Kidney epithelial cell (primary cell): ENCODE measurements at places on chromosomes 12 and 14. TPM values are rescaled to one million over a fixed set of nuclear protein-coding genes. Genes with fewer than 3 reads are reported as not detected.
A peak's percentile ranks its signal among the peaks of the same experiment; 100 is the strongest.

GRCh38 chr12:125245581-125246557, 180.6 kb downstream of the AACS start:
- DNase-seq: no peak

DNA sequence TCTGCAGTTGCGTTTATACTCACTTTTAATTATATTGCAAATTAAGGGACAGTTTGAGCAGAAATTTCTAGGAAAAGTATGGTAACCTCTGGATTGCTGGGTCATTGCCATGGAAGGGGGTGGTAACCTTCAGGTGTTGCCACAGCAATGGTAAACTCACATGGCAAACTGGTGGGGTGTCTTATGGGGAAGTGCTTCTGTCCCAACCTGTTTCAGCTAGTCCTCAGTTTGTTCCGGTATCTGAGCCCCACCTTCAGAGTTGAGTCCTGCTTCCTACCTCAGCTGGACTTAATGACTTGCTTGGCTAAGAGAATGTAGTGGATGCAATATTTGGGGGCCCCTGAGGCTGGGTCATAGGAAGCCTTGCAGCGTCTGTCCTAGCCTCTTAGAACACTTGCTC, 7.3 kb upstream of the CLMN start:
- no peak for DNase-seq

GRCh38 chr14:98501836-98502235, 770.2 kb downstream of the BCL11B start:
- DNase-seq: no peak

- no peak for DNase-seq
These were observed 41.6 kb downstream of the LRRC9 start for GRCh38 chr14:59961518-59962062.

- DNase-seq: no peak
These were observed 110.7 kb downstream of the NCOR2 start for GRCh38 chr12:124456652-124457152.

- DNase-seq: no peak
These were observed 84.9 kb downstream of the BCL11B start for GRCh38 chr14:99186956-99187690.

DNA sequence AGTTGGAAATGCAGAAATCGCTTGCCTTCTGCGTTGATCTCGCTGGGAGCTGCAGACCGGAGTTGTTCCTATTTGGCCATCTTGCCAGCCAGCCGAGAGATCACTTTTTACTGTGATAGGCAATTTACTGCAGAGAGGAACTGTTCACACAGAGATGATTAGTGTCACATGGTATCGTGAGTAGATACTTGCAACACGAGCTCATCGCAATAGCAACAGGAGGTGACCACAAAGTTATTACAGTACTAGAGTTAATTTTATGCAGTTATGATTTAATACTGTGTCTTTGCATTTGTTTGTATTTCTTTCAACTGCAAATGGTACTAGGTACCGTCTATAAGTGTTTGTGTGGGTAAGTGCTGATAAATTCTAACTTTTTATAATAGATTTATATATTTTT, 27.8 kb downstream of the NOPCHAP1 start:
- peak; percentile 19 for DNase-seq

DNA sequence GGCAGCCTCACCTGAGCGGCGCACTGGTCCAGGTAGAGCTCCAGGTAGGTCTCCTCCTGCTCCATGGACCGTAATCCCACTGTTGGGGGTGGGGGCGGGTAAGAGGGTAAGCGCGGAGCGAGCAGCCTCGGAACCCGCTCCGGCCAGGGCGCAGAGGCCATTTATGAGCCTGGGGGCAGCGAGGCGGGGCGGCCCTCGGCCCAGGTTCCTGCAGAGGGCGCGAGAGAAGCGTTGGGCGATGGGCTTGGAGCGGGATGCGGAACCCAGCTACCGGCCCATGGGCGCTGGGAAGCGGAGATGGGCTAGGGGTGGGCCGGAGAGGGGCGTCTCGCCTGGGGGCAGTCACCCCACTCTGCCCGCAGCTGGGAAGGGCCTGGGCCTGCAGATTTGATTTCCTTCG, at the start of gene TBPL2:
Gene TBPL2, minus strand, starts transcription at position 232 of the 400 bp plus-strand sequence. Its CDS starts 167 bp downstream, at position 65.
- DNase-seq: no peak

DNA sequence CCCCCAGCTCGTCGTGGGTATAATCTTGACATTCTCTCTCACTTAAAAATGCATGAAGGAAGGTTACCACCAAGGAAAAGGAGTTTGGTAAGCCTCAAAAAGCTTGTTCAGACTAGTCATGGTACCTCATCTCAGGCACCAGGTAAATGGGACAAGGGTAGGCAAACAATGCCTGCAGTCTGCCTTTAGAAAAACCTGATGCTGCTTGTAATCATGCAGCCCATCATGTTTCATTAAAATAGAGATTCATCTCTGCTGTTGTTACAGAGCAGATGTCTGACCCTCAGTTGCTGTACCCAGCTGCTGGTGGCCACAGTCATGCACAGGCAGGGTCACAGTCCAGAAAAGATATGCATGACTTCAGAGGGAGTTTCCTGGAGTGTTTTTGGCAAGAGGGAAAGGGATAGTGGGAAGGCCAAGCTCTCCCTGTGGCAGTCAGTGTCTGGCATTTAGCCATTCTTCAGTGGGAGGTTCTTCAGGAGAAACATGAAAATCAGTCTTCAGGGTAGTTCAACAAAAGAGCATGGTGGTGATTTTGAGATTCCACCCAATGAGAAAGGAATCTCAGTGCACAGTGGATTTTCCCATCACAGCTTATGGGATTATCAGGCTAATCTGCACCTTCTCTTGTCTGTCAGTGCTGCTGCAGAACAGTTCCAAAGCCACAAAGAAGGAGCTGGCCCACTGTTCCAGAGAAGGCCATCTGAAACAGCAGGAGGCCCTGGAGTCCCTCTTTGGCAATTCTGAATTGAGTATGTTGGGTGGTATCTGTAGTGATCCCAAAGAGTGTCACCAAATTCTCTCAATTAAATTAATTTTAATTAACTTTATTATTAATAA, 202.7 kb upstream of the FRMD6 start:
- no peak for DNase-seq

- DNase-seq: no peak
These were observed 12.1 kb upstream of the SLC38A2 start for GRCh38 chr12:46384451-46385309.

GRCh38 chr12:110165540-110166159, 41.5 kb downstream of the IFT81 start:
- no peak for DNase-seq

GRCh38 chr14:67556671-67557070, 23.6 kb downstream of the PLEKHH1 start:
- DNase-seq: no peak

- DNase-seq: peak; percentile 44
These were observed 114.0 kb downstream of the PLXNC1 start for GRCh38 chr12:94262228-94263010.

DNA sequence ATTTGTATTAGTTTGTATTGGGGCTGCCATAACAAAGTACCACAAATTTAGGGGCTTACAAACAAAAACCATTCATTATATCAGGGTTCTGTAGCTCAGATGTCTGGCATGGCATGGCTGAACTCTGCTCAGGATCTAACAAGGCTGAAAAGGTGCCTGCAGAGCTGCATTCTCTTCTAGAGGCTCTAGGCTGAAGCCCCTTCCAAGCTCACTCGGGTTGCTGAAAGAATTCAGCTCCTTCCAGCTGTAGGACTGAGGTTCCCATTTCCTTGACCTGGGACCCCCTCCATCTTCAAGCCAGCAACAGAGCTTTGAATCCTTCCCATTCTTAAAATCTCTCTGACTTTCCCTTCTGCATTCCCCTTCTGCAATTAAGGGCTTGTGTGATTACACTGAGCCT, 90.7 kb downstream of the NUAK1 start:
- DNase-seq: no peak

- no peak for DNase-seq
These were observed 71.3 kb upstream of the GNG2 start for GRCh38 chr14:51789114-51789513.

GRCh38 chr12:19150273-19150900, 20.9 kb downstream of the PLEKHA5 start:
- DNase-seq: no peak

GRCh38 chr14:105123981-105124765, 44.4 kb downstream of the JAG2 start:
- DNase-seq: no peak

DNA sequence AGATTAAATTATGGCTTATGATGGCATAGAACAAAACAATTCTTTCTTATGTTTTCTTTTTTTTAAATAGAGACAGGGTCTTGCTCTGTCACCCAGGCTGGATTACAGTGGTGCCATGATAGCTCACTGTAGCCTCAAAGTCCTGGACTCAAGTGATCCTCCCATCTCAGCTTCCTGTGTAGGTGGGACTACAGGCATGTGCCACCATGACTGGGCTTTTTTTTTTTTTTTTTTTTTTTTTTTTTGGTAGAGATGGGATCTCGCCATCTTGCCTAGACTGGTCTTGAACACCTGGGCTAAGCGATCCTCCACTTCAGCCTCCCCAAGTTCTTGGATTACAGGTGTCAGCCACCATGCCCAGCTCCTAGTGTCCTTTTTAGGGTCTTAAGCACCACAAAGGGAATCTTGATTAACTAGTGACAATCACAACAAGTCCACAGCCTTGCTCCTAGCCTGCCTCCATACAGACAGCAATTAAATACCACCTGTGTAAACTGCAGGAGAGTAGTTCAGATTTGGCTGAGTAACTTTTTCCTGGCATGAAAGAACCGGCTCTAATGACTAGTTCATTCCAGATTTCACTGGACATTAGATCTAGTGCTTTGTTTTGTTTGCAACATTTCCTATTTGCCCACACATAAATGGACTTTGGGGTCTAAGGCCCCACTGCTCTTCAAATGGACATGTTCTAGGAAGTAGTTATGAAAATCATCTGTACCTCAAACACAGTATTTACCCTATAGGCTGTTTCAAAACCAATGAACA, 61.6 kb downstream of the SH2B3 start:
- no peak for DNase-seq

- no peak for DNase-seq
These were observed 2.3 kb upstream of the CYP46A1 start for GRCh38 chr14:99681832-99682148.

DNA sequence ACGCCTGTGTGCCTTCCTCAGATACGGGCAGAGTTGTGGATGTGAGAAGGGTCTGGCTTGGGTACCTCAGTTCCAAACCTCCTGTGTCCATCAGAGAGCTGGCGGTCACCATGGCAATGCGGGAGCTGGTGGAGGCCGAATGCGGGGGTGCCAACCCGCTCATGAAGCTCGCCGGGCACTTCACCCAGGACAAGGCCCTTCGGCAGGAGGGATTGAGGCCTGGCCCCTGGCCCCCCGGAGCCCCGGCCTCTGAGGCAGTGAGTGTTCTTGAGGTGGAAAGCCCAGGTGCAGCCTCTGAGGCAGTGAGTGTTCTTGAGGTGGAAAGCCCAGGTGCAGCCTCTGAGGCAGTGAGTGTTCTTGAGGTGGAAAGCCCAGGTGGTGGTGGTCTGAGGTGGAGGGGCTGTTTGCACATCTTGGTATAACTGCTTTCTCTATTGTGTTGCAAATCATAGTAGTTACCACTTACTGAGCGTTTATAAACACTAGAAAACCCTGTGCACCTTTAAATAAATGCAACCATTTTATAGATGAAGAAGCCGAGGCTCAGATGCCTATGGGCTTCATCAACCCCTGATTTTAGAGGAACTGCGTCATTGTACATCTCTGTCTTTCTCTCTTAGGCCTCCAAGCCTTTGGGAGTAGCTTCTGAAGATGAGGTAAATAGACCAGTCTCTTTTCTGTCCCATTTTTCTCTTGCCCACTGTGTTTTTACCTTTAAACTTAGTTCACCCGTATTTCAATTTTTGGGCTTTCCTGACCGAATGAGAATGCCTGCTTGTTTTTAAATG, 976 bp downstream of the PEX5 start:
- DNase-seq: no peak

DNA sequence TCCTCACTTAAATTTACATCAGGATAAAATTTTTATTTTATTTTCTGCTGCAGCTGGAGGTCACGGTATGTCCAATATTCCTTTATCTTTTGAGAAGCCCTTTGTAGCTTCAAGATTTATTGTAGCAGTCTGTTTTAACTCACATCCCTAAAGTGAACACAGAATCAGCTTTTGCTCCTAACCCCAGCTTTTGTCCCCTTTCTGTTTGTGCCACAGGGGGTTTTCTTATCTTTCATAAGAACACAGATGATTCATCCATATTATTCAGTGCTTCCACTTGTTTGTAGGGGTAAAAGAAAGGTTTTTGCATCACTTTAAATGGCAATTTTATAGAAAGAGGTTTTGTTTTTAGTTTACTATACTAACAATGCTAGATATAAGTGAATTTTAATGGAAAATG, 21.8 kb upstream of the PIK3C2G start:
- DNase-seq: no peak

DNA sequence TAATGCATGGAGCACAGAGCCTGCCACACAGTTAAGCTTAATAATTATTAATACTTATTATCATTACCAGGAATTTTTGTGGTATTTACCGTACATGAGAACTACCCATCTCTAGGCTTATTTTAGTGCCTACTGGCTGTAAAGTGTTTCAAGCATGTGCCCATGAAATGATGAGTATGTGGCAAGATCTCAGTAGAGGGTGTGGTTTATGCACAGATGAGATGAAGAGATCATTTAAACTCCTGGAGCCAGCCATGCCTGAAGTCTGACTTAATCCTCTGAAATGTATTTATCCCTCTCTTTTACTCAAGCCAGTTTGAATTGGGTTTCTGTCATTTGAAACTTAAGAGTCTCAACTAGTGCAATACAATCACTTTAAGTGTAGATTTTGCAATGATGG, 60.2 kb downstream of the DAO start:
- DNase-seq: no peak

- DNase-seq: no peak
These were observed 5.5 kb upstream of the GPR19 start for GRCh38 chr12:12701457-12701856.

- DNase-seq: no peak
These were observed 450.6 kb upstream of the DCN start for GRCh38 chr12:91633206-91633605.

DNA sequence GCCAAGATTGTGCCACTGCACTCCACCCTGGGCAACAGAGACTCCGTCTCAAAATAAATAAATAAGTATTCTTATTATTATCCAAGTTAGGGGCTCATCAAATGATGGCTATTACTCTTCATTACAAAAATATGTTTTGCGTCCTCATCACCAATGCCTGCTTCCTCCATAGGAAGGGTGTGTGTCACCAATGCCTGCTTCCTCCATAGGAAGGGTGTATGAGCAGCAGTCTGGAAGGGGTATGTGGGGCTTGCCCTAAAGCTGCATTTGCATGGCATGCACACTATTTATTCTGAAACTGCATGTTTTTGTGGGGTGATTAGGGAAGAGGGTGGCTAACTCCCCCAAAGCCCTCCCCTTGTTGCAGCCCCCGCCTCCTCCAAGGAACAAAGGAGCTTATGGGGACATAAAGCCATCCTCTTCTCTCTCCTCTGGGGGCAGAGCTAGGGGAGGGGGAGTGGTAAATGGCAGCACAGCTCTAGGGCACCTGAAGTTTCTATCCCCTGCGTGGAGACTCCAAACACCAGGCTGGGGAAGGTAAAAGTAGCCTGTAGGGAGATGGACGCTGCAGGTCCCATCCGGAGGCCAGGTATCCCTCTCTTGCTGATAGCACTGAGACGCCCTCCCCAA, 1.3 kb downstream of the CAMKK2 start:
- no peak for DNase-seq

- DNase-seq: peak; percentile 2
These were observed 31.5 kb downstream of the HSP90AA1 start for GRCh38 chr14:102055181-102055901.

GRCh38 chr12:98419795-98420404, 95.5 kb upstream of the TMPO start:
- no peak for DNase-seq

ARF3 gene
- 77.9 and 101 TPM in 2 replicates for total RNA-seq

GARIN6 gene
- total RNA-seq: not detected in 2 replicates

FAM90A1 gene
- 0.63 and 1.1 TPM in 2 replicates for total RNA-seq

GDF3 gene
- total RNA-seq: not detected in 2 replicates

TAS2R20 gene
- total RNA-seq: 0.41 and 1.0 TPM in 2 replicates

SRRM4 gene
- 0.27 and 0.42 TPM in 2 replicates for total RNA-seq
